ENCODE measurements at places on chromosomes 1 and 21. TPM values are rescaled to one million over a fixed set of nuclear protein-coding genes. Genes with fewer than 3 reads are reported as not detected.

SIM2 gene
- total RNA-seq: 0.44 TPM

S100A12 gene
- total RNA-seq: not detected

KCNA10 gene
- total RNA-seq: not detected

CLK2 gene
- total RNA-seq: 32.9 TPM

All from placental pericyte (primary cell).